Erythroblast (primary cell): ENCODE measurements at places on chromosomes 2 and 18.

DNA sequence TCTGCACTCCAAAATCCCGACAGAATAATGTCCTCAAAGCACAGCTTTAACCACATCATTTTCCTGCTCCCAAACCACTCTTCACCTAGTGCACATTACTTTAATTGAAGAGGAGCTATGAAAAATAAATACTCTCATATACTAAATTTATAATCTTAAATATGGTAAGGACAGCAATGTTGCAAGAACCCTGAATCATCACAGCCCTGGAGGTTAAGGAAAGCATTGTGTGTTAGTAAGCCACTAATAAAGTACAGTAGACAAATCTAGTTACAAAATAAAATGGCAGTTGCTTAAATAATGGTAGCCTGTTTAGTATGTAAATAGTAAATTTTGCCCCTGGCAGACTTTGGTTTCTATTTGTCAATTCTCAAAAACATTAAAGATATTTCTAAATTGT lies 27.0 kb upstream of the CCDC178 start:
- no peak for DNase-seq

- DNase-seq: no peak
Measured at GRCh38 chr2:6820903-6821584, 44.7 kb downstream of the CMPK2 start.

DNA sequence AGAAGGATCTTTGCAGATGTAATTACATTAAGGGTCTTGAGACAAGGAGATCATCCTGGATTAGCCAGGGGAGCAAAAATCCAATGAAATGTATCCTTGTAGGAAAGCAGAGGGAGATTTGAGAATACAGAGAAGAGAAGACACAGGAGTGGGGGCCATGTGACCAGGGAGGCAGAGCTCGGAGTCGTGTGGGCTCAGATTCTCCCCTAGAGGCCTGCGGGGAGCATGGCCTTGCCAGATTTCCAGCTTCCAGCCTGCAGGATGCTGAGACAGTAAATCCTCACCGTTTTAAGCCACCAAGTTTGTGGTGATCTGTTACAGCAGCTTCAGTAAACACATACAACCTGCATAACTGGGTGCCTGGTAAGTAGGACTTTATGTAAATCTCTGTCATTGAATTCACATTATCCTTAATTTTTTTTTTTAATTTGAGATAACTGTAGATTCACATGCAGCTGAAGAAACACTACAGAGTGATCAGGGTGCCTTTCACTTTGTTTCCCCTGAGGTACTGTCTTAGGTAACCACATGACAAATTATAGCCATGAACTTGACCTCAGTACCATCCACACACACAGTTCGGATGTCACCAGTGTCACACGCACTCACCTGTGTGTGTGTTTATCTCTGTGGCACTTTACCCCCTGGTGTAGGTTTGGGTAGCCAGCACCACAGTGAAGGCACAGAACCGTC lies 138.4 kb upstream of the HDAC4 start:
- no peak for DNase-seq

- no peak for DNase-seq
Measured at GRCh38 chr2:225295102-225295501, 104.4 kb upstream of the NYAP2 start.

- DNase-seq: no peak
Measured at GRCh38 chr2:38731684-38732221, 19.4 kb downstream of the SRSF7 start.

DNA sequence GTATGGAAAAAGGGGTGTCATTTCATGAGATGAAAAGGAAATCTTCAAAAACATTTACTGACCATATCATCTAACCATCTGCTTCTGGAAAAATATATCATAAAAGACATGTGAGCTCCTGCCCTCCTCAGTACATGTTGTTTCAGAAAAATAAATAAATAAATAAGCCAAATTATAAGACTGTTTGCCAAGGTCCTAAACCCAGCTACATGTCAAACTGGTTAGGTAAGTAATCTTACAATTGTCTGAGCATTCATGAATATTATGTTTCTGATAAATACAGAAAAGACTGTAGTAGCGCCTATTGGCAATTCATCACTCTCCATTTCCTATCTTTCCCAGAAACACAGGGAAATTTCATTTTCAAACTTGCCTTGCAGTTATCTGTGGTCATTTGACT lies 138.9 kb upstream of the SETBP1 start:
- no peak for DNase-seq

- DNase-seq: no peak
Measured at GRCh38 chr18:38635709-38636430, 1070.3 kb upstream of the CELF4 start.
